HFF-Myc (cell line): ENCODE measurements at places on chromosomes 4 and X.

DNA sequence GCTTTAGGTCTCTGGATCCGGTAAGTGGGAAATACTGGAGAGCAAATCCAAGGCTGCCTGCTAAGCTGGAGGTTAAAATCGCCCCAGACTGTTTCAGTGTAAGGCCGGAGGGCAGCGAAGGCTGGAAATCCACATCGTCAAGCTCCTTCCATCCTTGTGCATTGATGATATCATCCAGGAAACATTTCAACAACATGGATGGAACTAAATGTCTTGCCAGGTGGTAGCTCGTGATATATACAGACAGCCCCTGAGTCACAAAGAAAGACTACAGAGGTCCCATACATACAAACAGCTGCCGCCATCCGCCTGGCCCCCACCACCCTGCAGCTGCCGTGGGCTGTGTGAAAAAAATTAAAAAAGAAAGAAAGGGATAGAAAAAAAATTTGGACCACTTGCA lies 148.9 kb upstream of the RBPJ start:
- no peak for DNase-seq

DNA sequence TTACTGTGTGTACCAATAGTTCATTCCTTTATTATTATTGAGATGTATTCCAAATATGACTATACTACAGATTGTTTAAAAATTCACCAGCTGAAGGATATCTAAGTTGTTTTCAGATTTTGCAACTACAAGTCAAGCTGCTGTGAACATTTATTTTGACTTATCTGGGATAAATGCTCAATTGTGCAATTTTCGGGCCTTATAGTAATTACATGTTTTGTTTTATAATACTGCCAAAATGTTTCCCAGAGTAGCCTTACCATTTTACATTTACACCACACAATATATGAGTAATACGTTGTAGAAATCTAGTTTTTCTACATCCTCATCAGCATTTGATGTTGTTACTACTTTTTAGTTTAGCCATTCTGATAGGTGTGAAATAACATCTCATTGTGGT lies 179.6 kb downstream of the ANTXR2 start:
- DNase-seq = no peak

- DNase-seq = no peak
These were observed 33.2 kb downstream of the PCGF3 start for GRCh38 chr4:738781-739280.

DNA sequence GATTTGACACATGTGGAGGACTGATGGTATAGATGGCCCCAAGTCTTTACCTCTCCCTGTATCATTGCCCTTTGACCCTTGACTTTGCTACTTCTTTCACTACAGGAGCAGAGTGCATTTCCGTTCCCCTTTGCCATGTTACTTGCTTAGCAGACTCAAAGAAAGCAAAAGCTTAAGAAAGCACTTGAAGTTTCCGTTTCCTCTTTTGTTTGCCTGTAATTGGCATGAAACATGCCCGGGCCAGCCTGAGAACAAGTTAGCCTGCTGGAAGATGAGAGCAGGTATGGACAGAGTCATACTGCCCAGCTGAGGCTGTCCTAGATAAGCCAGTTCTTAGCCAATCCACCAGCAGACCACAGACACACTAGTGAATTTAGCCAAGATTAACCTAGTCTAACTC lies 206.0 kb downstream of the BCOR start:
- DNase-seq = no peak

DNA sequence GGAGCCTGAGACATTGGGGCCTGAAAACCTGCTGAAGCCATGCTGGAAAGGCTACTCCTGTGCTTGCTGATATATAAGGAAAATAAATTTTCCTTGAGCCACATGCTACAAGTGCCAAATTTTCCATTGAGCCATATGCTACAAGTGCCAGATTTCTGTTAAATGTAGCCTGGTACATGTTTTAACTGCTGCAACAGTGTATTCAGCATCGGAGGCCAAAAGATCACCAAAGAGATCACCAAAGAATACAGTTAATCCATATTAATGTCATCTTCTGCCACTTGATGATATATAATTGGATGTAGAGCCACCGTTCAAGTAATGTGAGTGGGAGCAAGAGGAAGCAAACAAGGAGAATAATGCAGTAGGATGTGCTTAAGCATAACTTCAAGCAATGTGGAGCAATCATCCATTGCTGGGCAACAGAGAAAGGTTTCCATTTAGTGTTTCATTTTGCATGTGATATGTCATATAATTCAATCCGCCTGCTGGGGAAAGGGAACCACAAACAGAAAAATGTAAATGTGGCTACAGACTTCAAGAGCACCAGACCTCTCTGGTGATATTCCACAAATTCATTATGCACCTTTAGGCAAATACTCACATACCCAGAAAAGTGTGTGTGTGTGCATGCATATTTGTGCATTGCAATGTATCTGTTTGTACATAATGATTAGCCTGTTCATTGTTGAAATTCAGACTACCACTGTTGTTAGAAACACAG lies 295.9 kb downstream of the KCNIP4 start:
- DNase-seq = no peak
